ENCODE measurements at places on chromosomes 7 and 10. TPM values are rescaled to one million over a fixed set of nuclear protein-coding genes. Genes with fewer than 3 reads are reported as not detected.
A peak's percentile ranks its signal among the peaks of the same experiment; 100 is the strongest.

TEX36 gene
- 0.10 TPM for total RNA-seq

RASSF4 gene
- total RNA-seq, result 8.4 TPM

SPDYE9 gene
- total RNA-seq, result not detected

STOX1 gene
- 0.30 TPM for total RNA-seq

STEAP1 gene
- 30.8 TPM for total RNA-seq

TRIM50 gene
- not detected for total RNA-seq

SPDYE5 gene
- total RNA-seq, result not detected

GALNT17 gene
- not detected for total RNA-seq

ZNF804B gene
- not detected for total RNA-seq

FAM25G gene
- not detected for total RNA-seq

ITGA8 gene
- total RNA-seq, result 0.25 TPM

FXYD4 gene
- not detected for total RNA-seq

SORCS3 gene
- not detected for total RNA-seq

NUDT5 gene
- 99.3 TPM for total RNA-seq

KEL gene
- not detected for total RNA-seq

SDK1 gene
- total RNA-seq, result 0.27 TPM

FZD8 gene
- 5.1 TPM for total RNA-seq

OPALIN gene
- not detected for total RNA-seq

TMEM130 gene
- 0.37 TPM for total RNA-seq

GRCh38 chr10:125407000-125407502 lies 246.7 kb upstream of the CTBP2 start:
- DNase-seq, result peak; percentile 93

GRCh38 chr10:126242397-126243260 lies 145.6 kb downstream of the ADAM12 start:
- DNase-seq, result peak; percentile 13

GRCh38 chr10:49615213-49615612 lies 1.4 kb downstream of the CHAT start:
- no peak for DNase-seq

DNA sequence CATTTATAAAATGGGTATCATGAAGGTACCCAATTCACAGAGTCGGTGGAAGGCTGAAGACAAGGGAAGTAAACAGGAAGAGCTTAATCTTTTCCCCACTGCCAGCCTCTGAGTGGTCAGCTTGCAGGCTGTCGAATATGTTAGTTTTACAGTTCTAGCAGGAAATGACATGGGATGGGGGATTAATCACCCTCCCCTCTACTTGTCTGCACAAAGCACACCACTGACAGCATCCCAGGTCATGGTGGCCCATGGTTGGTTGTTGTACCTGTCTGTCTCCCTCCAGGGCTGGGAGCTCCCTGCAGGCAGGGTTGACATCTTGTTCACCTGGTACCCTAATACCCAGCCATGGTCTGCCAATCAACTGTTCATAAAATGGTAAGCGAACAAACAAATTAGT lies 55.6 kb downstream of the GRB10 start:
- peak; percentile 25 for DNase-seq

DNA sequence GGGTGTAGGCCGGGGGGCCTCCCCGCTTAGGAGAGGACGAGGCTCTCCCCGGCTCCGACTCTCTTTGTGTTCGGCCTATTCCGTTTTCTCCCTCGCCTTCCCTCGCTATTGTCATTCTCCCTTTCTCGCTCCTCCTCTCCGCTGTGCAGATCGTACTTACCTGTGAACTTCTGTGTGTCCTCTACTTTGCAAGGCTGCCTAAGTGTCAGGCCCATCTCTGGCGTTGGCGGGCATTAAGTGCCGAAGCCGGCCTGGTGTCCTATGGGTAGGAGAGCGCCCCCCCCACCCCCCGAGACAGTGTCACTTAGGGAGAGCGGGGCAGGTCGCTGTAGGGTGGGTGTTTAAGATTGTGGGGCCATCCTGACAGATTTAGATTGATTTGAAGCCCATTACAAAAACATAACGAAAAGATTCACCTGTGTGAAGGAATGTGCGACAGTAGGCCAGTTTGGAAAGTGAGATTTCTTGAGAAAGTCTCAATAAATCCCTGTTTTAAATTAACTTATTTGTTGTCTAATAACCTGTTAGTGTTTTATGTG lies 579 bp downstream of the RBM33 start:
- peak; percentile 48 for DNase-seq

DNA sequence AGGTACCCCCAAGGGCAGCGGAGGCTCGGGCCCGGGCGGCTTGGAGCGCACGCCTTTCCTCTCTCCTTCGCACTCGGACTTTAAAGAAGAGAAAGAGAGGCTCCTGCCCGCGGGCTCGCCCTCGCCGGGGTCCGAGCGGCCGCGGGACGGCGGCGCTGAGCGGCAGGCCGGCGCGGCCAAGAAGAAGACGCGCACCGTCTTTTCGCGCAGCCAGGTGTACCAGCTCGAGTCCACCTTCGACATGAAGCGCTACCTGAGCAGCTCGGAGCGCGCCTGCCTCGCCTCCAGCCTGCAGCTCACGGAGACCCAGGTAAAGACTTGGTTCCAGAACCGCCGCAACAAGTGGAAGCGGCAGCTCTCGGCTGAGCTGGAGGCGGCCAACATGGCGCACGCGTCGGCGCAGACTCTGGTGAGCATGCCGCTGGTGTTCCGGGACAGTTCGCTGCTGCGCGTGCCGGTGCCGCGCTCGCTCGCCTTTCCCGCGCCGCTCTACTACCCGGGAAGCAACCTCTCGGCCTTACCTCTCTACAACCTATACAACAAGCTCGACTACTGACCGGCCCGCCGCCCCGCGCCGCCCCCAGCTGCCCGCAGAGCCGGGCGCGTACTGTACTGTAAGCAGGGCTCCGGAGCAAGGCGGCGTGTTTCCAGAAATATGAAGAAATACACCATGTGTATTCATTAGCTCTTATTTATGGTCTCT lies 1.8 kb downstream of the HMX2 start:
- no peak for DNase-seq

DNA sequence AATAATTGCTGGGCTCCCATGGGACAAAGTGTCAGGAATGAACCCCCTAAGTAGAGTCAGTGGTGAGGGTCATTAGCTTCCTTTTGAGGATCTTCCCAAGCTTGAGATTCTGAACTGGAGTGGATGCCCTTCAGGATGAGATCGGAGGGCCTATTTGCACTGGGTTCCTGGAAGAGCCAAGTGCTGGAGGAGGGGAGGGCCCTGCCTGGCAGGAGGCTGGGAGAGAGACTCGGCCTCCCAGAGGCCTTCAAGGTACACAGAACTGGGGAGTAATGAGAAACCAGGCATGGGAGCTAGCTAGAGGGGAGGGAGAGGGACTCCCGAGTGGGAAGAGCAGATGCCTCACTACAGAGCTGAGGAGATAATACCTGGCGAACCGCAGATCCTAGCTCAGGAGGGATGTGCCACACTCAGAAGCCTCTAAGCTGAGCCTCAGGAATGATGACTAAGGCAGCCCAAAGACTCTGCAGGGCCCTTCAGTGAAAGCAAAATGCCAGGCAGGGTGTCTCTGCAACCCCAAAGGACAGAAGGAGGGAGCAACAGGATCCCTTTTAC lies 9.4 kb downstream of the PDAP1 start:
- no peak for DNase-seq

DNA sequence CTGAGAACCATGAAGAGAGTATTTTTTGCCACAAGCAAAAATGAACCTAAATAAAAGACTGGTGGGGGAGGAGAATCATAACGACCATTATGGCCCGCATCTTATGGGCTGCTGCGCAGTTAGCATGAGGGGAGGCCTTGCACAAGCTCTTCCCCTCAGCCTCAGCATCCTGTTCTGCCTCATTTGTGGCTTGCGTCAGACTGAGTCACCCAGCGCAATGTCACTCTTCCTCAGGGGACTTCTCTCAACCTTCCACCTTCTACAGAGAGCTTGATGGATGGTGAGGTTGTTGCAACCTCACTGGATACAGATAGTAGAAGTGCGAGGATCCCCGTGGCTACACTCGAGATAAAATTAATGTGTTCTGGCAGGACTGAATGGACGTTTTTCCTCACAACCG lies 16.8 kb upstream of the GPR15LG start:
- peak; percentile 5 for DNase-seq

GRCh38 chr7:95476072-95476847 lies 9.5 kb upstream of the ASB4 start:
- DNase-seq, result no peak

- DNase-seq, result no peak
Measured at GRCh38 chr10:15345450-15345849, 25.6 kb downstream of the FAM171A1 start.

DNA sequence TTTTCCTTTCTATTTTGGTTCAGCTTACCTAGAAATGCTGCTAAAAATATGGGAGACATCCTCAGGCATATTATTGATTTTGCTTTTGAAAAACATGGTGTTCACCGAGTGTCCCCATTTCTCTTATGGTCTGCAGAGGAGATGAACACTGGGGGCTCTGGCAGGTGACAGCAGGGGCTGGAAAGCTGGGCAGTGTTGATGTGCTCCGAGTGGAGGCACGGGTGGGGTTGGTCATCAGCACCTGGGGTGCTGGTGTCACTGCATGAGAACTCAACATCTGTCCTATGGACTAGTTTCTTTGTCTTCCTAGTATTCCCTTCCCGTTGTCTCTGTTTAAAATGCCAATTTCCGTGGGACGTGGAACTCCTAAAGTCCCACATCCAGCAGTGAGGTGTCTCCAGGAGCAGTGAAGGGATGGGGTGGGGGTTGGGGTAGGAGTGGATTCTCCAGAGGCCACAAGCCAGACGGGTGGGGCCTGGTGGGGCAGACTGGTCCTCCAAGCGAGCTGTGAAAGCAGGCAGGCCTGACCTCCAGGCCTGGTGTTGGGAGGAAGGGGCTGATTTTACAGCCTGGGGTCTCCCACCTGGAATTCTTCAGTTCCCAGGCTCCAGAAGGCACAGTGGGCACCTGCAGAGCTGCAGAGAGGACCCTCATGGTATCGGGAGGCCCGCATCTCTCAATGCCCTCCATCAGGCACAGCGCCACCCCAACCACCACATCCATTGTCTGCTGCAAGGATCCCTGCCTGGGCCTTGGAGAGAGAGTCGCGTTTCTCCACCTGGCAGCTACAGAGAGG lies 24.4 kb downstream of the ZNF775 start:
- DNase-seq, result no peak

DNA sequence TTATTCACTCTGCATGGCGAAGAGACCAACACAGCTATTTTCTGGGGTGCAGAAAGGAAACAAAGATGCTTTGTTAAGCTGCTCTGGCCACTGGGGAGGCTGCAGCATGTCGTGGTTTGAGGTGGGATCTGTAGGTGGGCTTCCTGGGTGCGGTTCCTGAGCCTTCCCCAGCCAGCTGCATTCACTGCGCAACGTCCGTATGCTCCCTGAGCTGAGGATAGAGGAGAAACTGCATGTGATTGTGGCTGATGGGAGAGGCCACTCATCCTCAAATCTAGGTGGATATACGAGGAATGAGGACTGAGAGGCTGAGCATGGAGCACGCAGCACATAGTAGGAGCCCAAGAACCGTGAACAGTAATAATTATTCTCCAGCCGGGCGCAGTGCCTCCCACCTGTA lies 9.9 kb upstream of the DNAAF5 start:
- no peak for DNase-seq

GRCh38 chr7:2231992-2232765 lies 566 bp downstream of the MAD1L1 start:
- peak; percentile 24 for DNase-seq

GRCh38 chr10:103262229-103262628 lies 14.7 kb upstream of the INA start:
- DNase-seq, result peak; percentile 50

DNA sequence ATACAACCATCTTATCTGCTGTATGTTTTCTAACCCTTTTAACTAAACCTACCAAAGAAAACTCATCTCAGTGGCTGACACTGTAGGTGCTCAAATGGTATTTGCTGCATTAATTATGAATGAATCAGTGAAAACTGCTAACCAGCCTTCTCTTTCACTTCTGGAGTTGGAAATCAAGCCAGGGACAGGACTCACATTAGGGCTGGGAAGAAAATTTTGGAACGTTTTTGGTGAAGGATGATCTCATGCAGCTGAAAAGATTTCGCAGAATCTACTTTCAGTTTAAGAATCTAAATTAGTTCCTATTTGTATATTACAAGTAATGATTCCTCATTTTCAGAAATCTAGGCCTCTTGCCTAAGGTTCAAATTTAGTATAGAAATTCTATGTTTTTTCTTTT lies 12.9 kb downstream of the MTPN start:
- DNase-seq, result peak; percentile 33

DNA sequence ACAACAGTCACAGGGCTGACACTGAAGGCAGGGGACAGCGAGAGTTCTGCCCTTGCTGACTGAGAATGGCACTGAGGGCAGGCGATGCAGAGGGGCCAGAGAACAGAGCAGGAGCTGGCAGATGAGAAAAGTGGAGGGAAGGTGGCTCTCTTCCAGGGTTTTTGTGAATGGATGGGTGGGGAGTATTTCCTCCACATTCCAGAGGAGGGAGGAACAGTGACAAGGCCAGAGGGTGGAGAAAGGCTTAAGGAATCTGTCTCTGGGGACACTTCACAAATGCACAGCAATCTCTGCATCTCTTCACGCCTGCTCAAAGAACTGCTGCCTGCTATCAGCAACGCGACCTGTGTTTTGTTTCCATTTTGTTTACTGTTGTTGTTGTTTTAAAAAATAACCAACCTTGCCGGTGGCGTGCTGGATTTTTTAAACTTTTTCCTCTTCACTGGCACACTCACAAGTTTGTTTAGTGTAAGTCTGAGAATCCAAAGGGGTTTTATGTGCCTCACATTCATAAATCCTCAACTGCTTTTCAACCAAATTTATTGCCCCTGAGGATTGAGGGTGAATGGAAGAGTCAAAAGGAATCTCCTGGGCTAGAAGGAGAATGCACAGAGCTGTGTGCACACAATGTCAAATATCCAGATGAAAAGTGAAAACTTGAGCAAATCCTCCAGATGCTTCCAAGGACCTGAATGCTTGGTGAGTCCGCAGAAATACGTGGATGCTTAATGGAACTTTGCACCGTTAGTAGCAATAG lies 129.3 kb downstream of the GLI3 start:
- peak; percentile 66 for DNase-seq

GRCh38 chr7:40799493-40800403 lies 664.9 kb downstream of the SUGCT start:
- DNase-seq, result no peak

GRCh38 chr7:822692-823276 lies 9.5 kb upstream of the SUN1 start:
- no peak for DNase-seq

DNA sequence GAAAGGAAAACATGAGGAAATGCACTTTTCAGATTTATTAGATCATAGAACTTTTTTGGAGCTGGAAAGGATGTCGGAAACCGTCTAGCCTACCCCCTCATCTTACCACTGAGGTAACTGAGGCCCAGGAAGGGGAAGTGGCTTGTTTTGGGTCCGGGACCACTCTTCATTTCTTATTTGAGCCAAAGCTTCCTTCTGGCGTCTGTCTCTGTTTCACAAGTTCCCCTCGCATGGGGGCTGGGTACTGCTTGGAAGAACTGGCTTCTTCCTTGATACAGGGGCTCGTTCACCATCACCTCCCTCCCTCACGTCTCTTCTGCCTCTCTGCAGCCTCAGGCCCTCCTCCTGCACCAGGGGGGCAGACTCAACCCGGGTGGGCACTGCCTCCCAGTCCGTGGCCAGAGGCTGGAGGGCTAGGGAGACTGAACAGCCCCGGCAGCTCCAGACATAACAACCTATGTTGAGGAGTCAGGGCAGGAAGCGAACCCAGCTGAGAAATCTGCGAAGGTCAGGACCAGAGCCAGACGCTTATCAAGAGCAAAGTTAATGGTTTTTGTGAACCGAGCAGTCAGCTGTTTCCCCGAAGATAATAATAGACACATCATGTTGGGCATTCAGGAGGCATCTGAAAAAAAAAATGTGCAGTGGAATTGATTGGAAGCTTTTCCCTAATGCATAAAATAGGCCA lies 12.9 kb downstream of the HTRA1 start:
- no peak for DNase-seq

- DNase-seq, result no peak
Measured at GRCh38 chr10:125133696-125134482, 26.5 kb downstream of the CTBP2 start.

- peak; percentile 72 for DNase-seq
Measured at GRCh38 chr10:126387931-126388911, at the start of gene ADAM12. TSS of gene ADAM12 (minus strand) at chr10:126388477. CDS start at chr10:126388145, 332 bp downstream.
